ENCODE measurements at places on chromosomes 12 and 14.

- no peak for DNase-seq
Measured at GRCh38 chr14:96904201-96904600, 107.0 kb downstream of the VRK1 start.

GRCh38 chr12:27970401-27971120 lies 2.0 kb downstream of the PTHLH start:
- peak; percentile 55 for DNase-seq

DNA sequence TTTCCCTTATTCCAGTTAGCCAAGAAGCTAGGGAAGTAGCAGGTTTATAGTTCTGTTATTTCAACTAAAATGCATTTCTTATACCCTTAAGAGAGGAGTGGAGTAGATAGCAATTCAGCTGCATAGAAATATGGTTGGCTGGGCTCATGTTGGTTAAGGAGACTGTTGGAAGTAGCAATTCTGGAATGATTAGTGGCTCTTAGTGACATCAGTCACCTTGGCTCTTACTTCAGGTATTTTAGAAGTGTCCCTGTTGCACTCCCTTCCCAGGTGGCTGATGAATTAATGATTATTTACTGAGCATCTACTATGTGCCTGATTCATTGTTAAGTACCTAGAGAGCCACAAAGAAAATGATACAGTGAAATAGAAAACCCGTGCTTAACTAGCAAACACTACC lies 128.1 kb downstream of the MGST1 start:
- DNase-seq: no peak

GRCh38 chr14:32552766-32553165 lies 223.7 kb downstream of the AKAP6 start:
- no peak for DNase-seq

GRCh38 chr14:66240105-66240504 lies 246.1 kb upstream of the CCDC196 start:
- no peak for DNase-seq

DNA sequence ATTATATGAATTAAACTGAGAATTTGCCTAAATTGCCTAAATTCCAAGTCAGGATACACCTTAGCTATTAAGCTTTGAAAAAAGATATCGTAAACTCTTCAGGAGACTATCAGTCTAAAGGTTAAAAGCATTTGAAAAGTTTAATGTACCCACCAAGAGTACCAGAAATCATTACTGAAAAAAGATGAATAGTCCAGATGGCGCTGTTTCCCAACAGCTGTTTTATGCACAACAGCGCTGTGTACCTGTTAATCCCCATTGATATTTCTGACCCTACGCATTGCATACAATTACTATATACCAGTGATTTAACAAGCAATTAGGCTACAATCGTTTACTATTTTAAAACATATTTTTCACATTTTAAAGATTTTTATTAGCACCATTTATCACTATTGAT lies 185.0 kb downstream of the PLCZ1 start:
- DNase-seq: no peak

GRCh38 chr12:104219361-104219892 lies 3.8 kb downstream of the TXNRD1 start:
- peak; percentile 69 for DNase-seq

DNA sequence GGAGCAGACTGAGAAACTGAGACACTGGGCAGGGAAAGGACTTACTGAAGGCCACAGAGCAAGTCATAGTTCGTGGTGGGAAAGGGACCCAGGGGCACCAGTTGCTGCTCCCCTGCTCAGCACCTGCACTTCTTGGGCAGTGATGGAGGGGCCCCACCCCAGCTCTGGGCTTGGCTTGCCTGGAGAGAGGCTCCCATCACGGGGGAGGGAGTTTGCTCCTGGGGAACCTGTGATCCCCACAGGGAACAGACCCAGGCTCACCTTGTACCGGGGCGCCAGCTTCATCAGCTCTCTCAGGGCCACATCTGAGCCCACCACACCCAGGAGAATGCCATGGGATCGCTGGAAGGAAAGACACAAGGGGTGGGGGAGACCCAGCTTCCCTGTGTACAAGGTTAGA lies 39.8 kb downstream of the CACNA2D4 start:
- no peak for DNase-seq

DNA sequence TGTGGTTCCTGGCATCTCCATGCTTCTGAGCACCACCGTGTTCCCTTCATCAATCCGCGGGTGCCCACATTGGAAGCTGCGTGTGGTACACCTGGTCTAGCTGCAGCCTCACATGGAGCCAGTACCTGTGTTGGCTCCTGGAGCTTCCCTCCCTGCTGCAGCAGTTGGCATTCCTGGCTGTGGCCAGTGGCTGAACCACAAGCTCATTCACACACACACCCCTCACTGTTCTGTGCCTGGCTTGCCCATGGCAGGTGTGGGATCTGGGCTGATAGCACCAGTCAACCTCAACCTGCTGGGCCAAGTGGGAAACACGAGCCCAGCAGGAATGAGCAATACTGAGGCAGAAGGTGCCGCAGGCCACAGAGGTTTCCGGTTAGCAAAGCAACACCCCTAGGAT lies 256.2 kb upstream of the LRFN5 start:
- DNase-seq: no peak

GRCh38 chr12:124301084-124301654 lies 6.3 kb downstream of the RFLNA start:
- DNase-seq: no peak

DNA sequence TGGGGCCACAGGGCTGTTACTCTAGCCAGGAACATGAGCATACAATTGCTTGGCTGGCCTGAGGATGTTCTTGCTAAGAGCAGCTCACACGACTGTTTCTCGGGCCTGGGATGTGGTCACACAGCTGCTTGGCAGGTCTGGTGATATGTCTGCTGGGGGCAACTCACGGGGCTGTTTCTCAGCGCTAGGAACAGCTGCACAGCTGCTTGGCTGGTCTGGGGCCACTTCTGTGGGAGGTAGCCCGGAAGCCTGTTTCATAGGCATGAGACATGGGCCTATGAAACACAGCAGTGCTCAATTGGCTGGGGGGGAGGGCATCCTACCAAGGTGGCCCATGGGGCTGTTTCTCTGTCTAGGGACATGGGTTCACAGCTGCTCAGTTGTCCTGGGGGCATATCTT lies 73.4 kb upstream of the DDHD1 start:
- no peak for DNase-seq

DNA sequence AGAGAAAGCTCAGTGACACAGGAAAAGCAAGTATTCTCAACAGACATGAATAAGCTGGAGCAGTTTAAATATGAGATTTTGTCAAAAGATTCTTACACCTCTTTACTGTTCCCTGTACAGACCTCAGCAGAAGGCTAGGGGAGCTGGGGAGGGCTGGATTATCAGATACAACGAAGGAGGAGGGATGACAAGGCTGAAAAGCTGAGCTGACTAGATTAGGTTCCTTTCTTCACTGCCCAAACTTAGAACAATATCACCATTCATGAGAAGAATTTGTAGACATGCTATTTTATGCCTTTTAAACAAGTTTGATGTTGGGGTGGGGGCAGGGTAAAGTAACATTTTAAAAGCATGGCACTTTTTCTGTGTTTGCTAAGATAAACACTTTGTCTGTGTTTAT lies 611.1 kb downstream of the AACS start:
- DNase-seq: no peak

GRCh38 chr12:108185002-108185401 lies 55.9 kb downstream of the WSCD2 start:
- DNase-seq: no peak

DNA sequence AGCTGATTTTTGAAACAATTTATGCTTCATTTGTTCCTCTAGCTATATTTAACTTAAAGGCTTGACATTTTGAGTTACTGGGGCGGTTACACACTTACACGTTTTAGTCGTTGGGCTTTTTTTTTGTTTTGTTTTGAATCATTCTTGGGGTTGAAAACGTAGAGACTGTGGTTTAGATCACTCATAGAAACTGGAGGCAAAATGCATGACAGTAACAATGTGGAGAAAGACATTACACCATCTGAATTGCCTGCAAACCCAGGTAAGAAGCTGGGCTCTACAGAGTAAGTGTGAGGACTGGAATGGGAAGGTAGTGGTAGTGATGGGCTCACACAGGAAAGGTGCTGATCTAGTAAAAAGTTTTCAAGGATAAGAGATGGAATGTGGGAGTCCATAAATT lies at the start of gene CLEC2D:
CLEC2D (plus strand) TSS at position 180 of the 400 bp plus-strand sequence; CDS start at position 202, 22 bp downstream.
- no peak for DNase-seq

DNA sequence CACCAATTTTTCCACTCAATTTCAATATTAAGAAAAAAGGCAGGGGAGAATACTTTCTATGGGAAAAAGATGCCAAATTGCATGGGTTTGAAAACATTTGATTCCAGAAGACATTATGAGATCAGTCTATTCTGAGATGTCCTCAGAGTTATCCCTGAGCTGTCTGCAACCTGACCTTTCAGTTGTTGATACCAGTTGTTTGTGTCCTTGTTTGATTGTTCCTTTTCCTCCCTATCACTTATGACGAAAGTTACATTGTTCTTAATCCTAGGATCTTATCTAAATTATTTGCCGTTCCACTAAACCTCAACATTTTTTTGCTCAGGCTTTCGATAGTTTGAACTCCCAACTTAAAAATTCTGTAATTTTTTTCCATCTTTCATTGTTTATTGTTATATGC lies 336.3 kb upstream of the NOVA1 start:
- no peak for DNase-seq

DNA sequence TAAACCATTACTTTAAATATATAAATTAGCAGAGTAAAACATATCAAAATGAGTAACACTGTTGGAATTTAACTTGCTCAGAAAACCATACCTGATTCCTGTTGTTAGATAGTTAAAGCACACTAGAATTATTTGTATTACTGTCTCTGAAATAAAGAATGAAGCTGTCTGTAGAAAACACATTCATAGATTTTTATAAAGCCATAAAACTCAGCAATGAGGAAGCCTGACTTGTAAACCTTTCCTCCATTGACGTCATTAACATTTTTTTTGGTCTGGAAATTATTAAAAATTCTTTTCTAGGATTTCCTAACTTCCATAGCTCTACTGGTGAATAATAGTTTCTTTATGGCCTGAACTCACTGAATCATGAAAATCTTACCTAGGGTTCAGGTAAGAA lies 147.6 kb downstream of the BRMS1L start:
- no peak for DNase-seq

DNA sequence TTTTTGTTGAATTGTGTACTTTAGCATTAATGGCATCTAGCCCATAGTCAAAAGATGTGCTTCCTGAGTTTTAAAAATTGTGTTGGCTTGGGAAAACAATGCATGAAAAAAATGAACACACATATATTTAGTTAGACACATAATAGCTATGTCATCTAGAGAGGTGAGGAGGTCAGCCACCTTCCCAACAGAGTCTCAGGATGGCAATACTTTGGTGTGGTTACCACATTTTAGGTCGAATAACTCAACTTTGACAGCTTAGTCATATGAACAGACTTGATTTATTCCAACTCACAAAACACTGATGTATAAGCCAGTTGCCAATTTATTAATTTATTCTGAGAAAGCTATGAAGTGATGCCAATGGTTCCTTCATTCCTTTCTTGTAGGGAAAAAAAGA lies 114.0 kb downstream of the ETNK1 start:
- DNase-seq: no peak

GRCh38 chr12:9792961-9793617 lies 32.4 kb upstream of the CD69 start:
- no peak for DNase-seq

DNA sequence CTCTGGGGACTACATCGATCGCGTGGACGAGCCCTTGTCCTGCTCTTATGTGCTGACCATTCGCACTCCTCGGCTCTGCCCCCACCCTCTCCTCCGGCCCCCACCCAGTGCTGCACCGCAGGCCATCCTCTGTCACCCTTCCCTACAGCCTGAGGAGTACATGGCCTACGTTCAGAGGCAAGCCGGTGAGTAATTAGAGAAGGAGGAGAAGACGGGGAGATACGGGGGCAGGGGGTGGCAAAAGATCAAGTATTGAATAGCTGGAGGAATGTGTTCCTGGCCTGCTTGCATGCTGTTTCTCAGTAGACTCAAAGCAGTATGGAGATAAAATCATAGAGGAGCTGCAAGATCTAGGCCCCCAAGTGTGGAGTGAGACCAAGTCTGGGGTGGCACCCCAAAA lies 21.9 kb downstream of the OS9 start:
- DNase-seq: no peak

All from left lung (tissue), 14 donors.